ENCODE measurements at places on chromosomes 12 and 14.

DNA sequence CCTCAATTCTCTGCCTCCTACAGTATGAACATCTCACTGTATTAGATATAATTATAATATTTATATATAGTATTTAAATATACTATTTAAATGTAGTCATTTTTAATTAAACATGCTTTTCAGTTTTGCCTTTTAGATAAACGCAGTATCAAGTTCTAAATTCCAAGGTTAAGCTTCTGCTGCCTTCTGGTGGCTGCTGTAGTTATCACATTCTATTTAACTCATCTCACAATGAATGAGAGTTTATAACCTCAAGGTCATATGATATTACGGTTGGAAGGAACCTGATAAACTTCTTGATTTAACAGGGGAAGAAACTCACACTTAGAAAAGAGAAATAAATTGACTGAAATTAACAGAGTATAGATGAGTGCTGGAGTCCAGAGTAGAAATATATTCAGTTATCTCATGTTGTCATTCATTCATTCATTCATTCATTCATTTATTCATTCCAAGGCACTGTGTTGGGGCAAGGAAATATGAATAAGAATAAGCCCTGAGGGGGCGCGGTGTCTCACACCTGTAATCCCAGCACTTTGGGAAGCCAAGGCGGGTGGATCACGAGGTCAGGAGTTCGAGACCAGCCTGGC lies 31.9 kb downstream of the GUCY2C start:
- DNase-seq, result peak; percentile 26

GRCh38 chr14:65044596-65044959 lies 57.7 kb downstream of the MAX start:
- DNase-seq, result no peak

DNA sequence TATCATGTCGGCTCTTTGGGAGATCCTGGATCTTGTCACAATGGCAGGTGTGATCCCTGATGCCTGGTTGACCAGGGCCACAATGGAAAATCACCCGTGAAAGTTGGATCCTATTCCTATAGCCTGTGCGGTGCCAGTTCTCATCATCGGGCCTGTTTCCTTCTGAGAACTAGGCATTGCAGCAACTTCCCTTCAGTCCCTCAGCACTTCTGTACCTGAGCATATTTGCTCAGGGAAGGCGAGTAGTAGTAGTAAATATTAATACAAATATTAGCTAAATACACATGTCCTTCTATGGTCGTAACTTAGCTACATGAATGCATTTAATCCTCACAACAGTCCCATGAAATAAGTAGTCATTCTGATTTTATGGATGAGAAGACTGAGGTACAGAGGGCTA lies 22.1 kb upstream of the TAMALIN start:
- DNase-seq, result no peak

DNA sequence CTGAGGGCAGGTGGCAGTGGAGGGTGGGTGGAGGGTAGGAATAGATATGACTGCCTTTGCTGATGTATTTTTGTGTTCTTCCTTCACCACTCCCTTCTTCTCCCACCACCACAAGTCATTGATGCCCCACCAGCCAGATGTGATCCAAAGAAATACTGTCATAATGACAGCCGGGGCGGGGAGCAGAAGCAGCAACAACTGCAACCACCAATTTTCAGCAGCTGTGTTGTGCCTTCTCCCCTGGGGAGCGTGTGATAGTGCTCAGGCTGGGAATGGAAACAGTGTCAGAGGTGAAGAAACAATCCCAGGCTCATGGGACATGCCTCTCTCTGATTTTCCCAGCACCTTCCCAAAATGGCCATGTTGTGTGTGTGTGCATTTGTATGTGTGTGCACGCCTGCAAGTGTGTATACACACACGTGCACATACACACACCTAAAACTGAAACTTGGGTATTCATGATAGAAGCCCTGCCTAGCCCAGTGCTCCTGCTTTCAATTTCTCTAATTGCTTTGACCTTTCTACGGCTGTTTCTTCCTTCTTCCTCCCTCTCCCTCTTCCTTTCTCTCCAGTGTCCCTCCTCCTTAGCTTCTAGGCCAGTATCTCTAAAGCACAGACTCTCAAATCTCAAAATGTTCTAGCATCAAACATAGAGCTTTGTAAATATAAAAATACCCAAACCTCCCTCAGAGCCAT lies 299.2 kb upstream of the FKBP4 start:
- DNase-seq, result no peak

DNA sequence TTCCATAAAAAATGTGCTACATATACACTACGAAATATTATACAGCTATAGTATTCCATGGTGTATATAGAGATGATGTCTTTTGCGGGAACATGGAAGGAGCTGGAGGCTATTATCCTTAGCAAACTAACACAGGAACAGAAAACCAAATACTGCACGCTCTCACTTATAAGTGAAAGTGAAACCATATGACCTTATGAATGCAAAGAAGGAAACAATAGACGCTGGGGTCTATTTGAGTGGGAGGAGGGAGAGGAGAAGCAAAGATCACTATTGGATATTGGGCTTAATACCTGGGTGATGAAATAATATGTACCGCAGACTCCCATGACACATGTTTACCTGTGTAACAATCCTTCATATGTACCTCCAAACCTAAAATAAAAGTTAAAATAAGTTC lies 142.8 kb downstream of the LRFN5 start:
- DNase-seq, result no peak

- DNase-seq, result no peak
These were observed 57.3 kb downstream of the DAD1 start for GRCh38 chr14:22531451-22532344.

- peak; percentile 98 for DNase-seq
These were observed 254.6 kb downstream of the C12orf42 start for GRCh38 chr12:103241184-103241583.

DNA sequence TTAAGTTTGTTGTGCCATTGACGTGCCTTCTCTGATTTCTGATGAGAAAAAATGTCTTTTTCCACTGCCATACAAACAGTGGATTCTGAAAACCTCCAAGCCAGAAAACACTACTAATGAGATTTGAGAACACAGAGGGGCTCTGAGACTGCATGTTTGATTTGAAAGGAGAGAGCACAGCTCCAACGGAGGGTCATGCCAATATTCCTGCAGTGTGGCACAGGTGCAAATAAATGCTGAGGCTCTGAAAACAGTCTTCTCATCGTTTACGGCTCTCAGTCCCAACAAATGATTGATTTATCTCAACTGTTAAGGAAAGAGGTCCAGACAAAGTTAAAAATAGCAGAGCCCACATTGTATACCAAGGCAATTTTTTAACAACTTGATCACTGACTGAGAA lies 128.7 kb downstream of the KCNH5 start:
- DNase-seq, result peak; percentile 51

DNA sequence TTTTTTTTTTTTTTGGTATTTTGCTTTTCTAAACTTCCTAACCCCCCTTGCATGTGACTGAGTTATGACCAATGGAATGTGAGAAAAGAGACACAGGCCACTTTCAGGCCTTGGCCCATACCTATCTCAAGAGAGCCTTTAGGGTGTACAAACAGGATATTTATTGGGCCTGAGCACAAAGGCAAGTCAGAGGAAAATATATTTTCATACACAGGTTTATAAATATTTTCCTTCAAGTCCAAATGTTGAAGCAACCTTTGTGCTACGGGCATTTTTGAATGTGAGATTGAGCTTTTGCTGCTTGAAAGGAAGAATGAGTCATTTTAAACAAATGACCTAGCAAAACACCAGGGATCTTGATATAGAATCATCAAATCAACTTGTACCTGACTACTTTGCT lies 228.6 kb upstream of the E2F7 start:
- no peak for DNase-seq

DNA sequence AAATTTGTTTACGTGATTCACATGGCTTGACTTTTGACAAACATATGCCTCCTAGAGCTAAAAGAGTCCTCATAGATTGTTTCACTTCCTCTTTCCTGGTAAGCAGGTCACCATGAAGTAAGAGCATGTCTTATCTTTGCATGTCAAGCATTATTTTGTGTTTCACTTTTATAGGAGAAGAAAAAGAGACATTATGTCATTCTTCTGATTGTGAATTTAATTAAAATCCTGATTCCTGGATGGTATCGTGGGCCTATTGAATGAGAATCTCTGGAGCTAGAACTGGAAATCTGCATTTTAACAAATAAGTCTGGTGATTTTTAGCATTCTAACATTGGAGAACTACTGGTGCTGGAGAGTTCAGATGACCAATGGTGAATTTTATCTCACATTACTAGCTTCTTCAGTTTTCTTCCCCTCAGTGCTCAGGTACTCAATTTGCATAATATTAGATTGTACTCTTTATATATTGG lies 218.6 kb upstream of the ATP2B1 start:
- no peak for DNase-seq

DNA sequence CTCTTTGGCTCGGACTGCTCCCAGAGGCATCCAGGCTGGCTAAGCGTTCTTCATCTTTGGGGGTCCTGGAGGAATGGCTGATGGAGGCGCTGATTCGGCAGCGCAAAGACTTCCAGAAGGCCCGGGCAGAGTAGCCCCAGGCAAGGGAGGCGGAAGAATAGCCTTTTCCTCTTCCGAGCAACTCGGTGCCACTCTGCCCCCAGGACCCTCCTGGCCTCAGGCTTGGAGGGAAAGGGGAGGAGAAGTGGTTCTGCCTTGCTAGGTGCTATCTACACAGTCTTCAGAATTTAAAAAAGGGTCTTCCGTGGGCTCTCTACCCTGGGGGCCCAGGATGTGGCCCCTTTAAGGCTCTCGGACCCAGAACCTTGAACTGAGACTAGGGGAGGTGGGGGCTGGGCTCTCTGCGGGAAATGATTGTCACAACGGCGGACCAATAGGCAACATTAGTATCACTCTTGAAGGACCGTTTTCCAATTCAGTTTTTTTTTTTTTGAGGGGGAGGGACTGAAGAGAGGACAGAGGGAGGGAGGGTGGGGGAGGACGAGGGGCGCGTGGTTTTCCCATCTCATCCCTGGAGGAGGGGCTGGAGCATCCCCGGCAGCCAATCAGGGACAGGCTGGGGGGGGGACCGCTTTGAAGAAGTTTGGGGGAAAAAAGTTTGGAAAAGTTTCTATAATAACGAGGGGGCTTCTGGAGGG lies at the start of gene NFATC4:
Gene NFATC4 (plus strand): TSS at position 671 of the 698 bp plus-strand sequence. CDS start 157 bp downstream, outside the sequence.
- DNase-seq, result peak; percentile 44

- DNase-seq, result no peak
These were observed 1011.8 kb downstream of the TMEM121 start for GRCh38 chr14:106538201-106538600.

DNA sequence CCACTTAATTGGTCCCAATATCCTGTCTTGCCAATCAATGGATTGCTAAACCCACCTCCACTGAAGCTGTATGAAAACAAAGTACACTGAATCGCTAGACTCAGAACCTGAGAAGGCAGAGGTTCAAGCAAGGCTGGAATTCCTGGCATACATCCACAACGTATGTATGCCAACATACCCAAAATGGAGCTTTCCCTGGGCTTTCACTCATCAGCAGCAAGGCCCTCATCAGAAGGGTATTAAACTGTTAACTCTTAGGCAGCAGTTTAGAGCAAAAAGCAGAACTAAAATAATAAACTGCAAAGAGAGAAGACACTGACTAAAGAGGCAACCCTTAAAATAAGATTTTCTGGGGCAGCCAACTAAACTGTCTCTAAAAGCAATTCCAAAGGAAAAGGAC lies 13.6 kb downstream of the MED13L start:
- DNase-seq, result no peak

- DNase-seq, result no peak
These were observed 16.8 kb downstream of the PLXNC1 start for GRCh38 chr12:94165138-94165537.

- DNase-seq, result no peak
These were observed 22.9 kb downstream of the ASCL1 start for GRCh38 chr12:102980350-102980749.

- peak; percentile 65 for DNase-seq
These were observed 104.7 kb upstream of the SLCO1B1 start for GRCh38 chr12:21026302-21026701.

DNA sequence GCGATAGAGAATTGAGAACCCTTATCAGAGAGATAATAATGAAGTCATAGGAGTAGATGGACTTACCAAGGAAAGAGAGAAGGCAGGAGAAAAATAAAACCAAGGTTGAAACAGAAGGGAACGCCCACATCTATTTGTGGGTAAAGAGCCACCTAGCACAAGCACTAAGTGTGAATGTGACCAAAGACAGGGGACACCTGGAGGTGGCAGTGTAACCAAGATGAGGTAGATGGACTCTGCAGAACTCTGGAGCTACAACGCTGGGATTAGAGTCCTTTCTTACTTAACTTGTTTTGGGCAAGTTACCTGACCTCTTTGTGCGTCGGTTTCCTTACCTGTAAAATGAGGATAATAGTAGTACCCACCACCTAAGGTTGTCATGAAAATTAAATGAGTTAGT lies 101.9 kb downstream of the SLC5A8 start:
- no peak for DNase-seq

- DNase-seq, result no peak
These were observed 109.6 kb downstream of the RMST start for GRCh38 chr12:97572220-97572619.

DNA sequence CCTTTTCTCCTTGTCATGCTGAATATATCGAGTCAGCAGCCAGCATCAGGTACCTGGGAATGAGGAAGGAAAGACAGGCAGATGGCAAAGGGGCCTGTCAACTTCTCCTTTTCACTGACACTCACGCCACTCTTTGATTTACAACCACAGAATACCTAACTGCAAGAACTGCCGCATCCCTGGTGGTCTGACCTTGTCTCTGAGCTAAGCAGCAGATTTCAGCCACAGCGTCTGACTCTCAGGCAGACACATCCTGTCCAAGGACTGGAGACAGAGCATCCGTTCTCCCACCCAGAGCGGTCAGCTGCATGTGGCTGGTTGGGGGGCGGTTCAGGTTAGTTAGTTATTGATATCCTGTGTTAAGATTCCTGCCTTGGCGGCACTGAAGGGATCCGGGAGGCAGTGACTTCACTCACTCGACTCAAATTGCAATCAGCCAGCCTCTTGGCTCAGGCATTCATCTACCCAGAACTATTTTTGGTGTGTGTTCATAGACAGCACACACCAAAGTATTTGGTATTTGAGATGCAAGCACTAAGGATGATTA lies 11.2 kb upstream of the MAP1LC3B2 start:
- no peak for DNase-seq

GRCh38 chr12:83113945-83114344 lies 427.2 kb downstream of the TMTC2 start:
- no peak for DNase-seq

DNA sequence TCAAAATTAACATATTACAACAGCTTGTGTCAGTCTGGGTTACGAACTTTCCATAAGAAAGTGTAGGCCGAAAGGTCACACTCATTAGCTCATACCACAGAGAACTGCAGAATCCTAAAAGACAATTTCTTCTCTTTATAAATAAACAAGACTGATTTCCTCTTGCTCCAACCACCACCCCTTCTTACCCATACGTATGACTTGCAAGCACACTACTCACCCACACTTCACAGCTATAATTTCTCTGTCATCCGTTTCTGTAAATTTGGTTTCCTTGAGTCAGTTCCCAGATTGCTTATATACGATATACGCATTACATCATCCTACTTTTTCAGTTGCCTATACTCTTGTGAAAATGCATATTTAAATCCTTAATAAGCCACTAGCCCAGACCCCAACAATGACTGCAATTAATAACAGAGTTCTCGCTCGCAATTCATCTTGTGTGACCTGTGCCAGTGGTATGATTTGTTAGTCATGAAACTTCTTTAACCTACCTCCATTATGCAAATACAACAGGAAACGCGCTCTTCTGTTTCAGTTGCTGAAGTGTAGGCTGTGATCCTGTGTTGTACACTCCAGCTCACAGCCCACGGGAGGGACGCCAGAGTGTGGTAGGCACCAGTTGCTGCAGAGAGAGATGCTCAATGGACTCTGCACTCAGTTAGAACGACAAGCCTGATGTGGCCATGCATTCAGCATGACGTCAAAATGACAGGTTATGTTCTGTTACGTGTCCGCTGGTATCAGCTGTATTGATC lies 417.6 kb downstream of the PDZRN4 start:
- no peak for DNase-seq

GRCh38 chr14:75125617-75126016 lies 1.2 kb downstream of the NEK9 start:
- no peak for DNase-seq
